ENCODE measurements at places on chromosomes 4 and X.
A peak's percentile ranks its signal among the peaks of the same experiment; 100 is the strongest.

- DNase-seq: no peak
These were observed 2017.6 kb upstream of the IGFBP7 start for GRCh38 chr4:59127743-59128142.

DNA sequence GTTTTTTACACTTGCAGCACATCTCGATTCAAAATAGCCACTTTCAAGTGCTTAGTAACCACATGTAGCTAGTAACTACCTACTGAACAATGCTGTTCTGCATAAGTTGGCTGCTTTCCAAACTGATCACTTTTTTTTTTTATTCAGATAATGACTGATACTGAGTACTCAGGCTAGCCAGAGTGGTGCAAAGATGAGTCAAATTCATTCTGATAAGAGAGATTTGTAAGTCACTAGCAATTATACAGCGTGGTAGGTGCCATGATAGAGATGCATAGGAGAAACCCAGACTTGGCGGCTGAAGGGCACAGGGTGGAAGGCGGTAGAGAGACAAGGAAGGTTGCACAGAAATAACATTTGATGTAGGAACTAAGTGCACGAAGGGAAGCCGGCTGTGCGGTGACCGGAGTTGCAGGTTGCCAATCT is 357 bp upstream of the IGBP1 start:
- no peak for DNase-seq

DNA sequence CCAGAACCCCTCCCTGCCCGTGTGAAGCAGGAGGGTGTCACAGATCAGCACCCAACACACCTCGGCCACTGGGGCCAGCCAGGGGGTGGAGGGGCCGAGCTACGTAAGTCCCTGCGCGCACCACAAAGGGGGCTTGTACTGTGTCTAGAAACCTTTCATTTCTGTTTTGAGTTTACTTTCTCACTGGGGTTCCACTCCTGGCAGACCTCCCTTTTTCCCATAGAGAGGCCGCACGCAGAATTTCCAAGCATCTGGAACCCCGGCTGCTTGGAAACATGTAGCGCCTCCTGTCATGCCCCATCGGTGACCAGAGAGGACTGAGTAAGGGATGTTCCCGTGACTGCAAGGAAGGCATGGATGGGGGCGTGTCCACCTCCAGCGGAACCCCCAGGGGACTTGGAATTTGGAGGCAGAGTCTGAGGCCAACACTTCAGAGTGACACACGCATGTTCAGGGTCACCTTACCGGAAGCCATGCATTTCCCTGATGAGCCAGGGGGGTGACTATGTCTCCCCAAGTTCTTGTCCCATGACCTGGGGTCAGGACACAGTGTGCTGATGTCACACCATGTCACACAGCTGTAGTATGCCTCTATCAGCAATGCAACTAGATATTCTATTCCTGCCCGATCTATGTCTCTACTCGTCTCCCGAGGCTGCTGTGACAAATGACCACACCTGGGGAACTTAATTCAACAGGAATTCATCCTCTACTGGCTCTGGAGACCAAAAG is 105.3 kb downstream of the DHRSX start:
- DNase-seq: no peak

DNA sequence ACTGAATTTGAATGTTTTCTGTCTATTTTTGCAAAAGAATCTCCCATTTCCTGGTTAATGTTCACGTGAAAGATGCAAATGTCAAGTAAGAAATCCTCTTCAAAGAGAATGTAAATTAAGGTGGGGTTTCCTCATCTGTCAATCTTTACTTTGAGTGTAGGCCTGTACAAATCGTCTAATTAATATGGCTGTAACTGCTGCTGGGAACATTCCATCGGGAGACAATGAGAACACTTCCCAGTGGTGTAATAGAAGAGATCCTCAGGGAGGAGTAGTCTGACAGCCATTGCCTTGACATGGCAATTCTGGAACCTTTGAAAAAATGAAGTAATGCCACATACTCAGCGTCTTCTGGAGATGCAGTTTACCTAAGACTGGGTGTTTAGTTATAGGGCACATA is 3.7 kb downstream of the EREG start:
- DNase-seq: no peak

DNA sequence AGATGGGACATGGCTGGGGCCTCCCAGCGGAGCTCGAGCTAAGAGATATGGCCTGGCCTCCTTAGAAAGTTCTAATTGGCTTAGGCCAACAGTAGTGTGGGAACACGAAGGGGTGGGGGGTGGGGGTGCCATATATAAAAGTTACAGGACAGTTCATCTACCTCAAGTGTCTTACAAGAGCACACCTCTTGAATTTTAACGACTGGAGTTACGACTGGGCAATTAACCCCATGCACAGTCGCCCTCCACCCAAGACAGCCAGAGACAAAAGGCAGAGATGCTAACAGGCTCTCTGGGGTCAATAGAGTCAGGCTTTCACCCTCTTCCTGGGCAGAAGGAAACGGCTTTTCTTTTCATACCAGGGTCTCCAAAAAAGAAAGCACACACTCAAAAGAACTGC is 302.2 kb downstream of the BCOR start:
- DNase-seq: no peak

GRCh38 chr4:28565396-28565795 is 1704.8 kb downstream of the STIM2 start:
- DNase-seq: no peak

GRCh38 chrX:155071694-155072280 is 479 bp downstream of the BRCC3 start:
- DNase-seq: no peak

DNA sequence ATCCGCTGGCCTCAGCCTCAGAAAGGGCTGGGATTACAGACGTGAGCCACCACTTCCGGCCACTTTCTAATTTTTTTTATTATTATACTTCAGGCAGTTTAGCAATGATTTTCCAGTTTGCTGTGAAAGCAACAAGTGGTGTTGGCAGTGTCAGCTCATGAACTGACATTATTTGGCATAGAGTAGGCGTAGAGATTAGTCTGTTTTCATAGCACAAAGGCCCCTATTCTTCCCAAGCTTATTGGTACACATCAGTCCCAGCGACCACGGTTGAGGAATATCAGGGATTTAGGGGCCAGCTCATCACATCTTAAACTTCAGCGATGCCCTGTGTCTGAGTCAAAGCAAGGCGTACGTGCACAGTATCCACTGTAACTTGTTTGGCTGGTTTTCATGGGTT is 53.0 kb upstream of the RASSF6 start:
- no peak for DNase-seq

GRCh38 chr4:19038231-19038630 is 1016.7 kb upstream of the LCORL start:
- no peak for DNase-seq

DNA sequence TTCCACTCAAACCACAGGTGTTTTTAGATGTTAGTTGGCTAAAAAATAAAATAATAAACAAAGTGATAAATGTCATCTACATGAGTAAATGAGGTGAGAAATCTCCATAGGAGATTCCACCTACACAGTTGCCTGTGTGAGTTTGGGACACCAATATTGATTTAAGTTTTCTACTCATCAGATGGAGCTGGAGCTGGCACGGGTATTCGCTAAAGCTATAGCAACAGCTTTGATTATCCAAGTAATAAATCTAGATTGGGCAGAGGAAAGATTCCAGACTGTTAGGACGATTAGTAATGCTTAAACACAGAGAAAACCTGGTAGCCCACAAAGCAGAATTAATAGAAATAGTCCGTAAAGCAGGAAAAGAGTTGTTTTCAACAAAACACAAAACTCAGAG is 313.9 kb downstream of the PABPC4L start:
- no peak for DNase-seq

DNA sequence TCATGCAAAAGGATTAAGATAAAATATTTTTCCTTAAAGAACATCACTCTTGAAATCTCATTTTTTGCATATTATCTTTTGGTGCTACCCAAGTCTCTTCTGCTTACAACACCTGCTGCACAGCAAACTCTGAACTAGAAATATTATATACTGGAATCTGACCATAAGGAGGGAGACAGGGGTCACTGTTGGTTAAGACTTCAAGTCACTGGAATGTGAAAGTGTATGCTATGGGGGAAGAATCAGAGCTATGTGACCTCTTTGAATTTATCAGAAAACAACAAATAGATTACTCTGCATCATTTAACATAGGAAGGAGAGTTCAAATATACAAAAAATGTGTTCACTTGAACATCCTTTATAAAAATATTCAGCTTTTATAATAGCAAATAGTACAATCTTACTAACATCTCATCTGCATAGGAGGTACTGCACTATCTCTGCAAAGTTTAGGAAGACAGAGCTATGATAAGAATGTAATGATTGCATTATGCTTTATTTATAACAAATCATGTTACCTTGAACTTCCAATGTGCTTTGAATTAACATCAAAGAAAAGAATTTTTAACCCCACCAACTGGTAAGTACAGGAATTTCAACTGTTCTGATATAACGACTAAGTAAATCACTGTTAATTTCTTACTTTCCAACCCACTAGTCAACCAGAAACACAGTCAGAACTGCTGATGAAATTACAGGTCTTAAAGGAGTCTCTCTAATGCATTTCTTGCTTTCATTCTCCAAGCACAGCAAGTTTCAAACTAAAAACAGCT is 69.8 kb downstream of the ZNF827 start:
- no peak for DNase-seq

DNA sequence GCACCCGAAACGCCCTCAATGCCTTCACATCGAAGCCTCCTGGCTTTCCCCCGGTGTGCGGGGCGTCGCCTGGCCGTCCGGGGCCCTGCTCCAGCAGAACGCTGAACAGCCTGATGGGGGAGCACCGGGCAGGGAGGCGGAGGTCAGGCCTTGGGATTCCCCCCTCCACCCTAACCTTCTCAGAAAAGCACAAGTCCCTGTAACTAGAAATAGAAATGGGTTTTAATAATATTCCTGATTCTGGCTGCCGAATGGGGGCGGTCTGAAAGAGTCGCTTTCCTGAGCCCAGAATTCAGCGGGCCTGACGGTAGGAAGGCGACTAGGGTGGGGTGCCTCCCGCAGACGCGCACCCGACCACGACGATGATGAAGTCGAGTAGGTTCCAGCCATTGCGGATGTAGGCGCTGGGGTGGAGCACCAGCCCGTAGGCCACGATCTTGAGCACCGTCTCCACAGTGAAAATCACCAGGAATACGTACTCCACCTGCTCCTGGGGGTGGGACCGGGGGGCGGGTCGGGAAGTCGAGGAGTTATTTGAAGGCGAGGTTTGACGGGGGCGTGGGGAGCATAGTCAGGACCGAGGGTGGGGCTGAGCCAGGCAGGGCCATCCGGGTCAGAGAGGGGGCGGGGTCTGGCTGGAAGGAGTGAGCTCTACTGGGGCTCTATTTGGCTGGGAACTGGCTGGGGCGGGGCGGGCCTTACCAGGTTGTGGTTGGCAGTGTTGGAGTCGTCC is 2.5 kb downstream of the CACNA1F start:
- DNase-seq: peak; percentile 15
